ENCODE measurements at places on chromosomes 3 and 15.
A peak's percentile ranks its signal among the peaks of the same experiment; 100 is the strongest.

- DNase-seq, result no peak
These were observed 1035.3 kb upstream of the GBE1 start for GRCh38 chr3:82796765-82797164.

DNA sequence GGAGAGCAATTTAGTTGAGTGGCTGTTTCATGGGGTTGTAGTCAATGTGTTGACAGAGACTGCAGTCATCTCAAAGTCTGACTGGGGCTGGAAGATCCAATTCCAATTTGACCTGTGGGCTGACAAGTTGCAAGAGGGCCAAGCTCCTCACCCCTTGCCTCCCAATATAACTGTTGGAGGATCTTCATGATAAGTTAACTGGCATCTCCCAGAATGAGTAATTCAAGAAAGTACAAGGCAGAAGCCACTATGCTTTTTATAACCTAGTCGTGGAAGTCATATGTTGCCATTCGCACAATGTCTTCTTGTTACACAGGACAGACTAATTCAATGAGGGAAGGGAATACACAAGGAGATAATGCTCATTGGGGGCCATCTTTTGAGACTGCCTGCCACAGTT lies 29.1 kb downstream of the GPR15 start:
- no peak for DNase-seq

DNA sequence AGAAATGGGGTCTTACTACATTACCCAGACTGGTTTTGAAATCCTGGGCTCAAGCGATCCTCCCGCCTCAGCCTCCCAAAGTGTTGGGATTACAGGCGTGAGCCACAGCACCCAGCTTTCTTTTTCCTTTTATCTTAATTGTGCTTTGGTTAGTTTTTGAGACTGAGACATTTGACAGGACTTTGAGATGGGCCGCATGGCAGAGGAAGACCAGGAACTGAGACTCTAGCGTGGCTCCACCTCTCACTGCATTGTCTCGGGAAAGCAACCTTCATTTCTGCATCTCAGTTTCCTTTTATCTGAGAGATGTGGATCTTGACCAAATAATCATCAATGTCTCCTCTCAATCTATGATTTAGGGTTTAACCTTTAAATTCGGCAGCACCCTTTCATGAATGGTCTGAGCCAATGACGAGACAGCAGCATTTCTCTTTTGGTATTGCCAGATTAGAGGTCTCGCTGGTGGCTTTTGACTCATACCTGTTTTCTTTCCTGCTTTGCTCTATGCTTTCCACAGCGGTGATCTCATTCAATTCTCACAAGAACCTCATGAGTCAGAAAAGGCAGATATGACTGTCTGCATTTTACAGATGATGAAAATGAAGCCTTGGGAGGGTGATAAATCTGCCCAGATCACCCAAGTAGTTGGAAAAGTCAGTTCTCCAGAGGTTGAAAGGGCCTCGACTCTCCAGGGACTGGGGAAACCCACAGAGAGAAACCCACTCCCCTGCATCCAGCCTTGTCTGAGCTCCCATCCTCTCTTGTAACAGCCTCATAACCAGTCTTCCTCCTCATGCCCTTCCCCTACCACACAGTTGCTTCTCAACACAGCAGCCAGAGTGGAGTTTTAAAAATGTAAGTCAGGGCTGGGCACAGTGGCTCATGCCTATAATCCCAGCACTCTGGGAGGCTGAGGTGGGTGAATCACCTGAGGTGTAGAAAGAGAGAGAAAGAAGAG lies 84.8 kb upstream of the FOXB1 start:
- peak; percentile 8 for DNase-seq

DNA sequence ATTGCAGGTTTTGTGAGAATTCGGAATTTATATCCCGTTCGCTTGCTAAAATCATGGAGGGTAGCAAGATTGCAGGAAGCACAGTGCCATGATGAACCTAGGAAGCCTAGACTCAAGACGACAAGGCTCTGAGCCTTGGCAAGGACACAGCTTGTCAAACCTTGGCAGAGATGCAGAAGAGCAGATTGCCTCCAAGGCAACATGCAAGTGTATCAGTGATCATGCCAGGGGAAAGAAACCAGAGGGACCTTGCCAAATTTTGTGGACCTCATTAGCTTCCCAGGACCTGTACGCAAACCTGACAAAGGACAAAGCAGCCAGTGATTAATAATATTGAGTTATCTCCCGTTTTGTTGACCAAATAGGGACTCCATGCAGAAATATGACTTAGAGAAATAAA lies 159.7 kb downstream of the GOLIM4 start:
- no peak for DNase-seq

DNA sequence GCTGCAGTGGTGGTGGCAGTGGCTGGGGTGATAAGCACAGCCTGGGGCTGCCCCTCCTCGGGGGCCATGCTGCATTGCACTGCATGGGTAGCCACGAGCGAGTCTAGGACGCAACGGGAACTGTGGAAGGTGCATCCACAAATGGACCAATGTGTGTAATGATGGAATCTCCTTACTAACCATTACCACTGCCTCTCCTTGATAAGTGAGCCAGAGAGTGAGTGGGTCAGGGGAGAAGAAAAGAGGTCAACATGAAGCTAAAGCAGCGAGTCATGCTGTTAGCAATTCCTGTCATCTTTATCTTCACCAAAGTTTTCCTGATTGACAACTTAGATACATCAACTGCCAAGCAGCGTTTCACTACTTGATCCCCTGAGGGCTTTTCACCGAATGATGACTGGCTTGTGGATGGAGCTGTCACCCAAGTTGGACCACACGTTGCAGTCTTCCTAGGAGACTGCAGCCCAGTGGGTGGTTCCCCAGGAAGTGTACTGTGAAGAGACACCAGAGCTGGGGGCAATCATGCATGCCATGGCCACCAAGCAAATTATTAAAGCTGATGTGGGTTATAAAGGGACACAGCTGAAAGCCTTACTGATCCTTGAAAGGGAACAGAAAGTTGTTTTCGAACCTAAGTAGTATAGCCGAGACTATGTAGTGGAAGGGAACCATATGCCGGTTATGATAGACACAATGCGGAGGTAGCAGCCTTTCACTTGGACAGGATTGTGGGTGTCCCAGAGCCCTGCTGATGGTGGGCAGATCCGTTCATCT lies 20.6 kb downstream of the SAMD7 start:
- no peak for DNase-seq

DNA sequence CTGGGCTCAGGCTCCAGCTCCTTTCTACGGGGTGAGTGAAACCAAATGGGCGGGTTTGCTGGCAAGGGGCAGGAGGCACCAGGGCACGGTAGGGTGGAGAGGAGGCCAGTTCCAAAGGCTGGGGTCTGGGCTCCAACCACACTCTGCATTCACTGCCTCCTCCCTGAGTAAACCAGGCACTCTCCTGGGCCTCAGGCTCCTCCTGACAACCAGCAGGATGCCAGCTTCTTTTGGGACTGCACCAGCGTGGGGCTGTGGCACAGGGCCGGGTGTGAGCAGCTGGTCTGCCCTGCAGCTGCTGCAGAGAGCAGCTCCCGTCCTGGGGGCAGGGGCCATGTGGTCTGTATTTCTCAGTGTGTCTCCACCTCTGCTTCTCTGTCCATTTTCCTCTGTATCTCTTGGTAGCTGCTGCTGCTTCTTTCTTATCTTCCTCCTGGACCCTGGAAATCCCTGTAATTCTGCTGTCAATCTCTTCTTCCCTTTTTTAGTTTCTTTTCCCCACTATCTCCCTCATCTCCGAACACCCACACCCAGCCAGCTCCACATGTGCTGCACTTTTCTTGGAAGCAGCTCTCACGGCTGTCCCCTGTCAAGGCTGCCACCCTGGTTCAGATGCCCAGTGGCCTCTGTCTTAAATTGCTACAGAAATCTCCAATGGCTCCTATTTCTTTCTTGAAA lies 54.9 kb upstream of the TBC1D21 start:
- DNase-seq, result peak; percentile 42

DNA sequence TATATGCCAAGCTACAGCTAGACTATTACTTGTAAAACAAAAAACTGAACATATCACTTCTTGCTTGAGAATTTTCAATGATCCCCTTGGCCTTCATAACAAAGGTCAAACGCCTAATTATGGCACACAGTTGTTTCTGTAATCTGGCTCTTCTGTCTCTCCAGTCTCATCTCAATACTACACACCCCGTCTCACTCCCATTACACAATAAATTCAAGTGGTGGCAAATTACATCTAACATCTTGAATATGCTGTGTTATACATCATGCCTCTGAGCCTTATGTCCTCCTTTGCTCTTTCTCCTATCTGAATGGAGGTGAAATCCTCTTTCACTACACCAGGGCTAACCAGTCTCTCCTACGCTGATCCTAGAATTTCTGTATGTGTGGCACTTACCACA lies 140.4 kb downstream of the TBL1XR1 start:
- no peak for DNase-seq

DNA sequence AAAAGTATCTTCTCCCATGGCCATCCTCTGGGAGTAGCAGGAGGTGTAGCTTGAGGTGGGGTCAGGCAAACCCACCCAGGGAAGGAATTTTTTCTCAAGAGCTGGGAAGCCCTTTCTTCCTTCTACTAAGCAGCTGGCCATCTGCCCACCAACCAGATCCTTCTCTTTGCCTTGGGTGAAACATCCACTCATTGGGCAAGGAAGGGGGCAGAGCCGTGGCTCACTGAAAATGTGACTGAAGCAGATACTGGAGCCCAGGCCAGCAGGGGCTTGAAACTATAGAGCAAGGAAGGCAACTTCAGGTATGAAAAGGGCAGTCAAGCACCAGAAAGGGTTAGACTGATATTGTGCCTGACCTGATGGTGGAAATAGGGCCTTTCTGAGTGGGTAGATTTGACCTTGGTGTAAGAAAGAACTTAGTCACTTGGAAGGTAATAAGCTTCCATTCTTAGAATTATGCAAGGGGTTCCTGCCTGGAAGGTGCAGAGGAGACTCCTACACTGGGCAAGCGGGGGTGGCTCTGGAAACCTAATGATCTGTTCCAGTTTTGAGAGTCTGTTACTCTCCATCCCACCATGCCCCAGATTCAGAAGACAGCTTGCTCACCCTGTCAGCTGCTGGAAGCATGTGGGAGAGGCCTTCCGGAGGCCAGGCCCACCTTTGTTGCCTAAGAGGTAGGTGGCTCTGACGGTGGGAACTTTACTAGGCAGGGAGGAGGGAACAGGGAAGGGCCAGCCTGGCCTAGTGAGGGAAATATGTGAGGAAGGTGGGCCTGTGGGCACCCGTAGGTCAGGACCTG lies 22.0 kb upstream of the PLA2G4E start:
- no peak for DNase-seq

DNA sequence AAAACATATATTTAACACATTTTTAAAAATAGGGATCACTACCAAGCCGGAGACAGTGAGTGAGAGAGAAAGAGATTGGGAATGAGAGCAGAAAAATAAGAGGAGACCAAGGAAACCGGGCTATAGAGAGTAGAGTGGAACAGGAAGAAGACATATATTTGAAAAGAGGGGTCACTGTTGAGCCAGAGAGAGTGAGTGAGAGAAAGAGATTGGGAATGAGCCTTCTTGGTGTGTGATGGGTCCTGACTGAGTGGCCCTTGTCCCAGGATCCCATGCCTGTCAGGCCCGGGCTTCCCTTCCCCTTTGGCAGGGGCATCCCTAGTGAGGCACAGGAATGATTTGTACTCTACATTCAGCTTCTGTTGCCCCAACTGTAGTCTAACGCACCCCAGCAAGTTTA lies 646.6 kb downstream of the NTRK3 start:
- DNase-seq, result peak; percentile 19

- peak; percentile 61 for DNase-seq
These were observed 75.2 kb downstream of the APBA2 start for GRCh38 chr15:28960979-28961378.

DNA sequence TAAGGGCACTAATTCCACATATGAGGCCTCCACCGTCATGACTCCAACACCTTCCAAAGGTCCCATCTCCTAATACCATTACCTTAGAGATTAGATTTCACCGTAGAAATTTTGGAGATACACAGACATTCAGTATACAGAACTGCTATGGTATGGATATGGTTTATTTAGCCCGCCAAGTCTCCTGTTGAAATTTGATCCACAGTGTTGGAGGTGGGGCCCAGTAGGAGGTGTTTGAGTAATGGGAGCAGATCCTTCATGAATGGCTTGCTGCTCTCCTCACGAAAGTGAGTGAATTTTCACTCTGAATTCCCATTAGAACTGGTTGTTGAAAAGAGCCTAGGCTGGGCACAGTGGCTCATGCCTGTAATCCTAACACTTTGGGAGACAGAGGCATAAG lies 7.4 kb downstream of the MKRN3 start:
- no peak for DNase-seq

DNA sequence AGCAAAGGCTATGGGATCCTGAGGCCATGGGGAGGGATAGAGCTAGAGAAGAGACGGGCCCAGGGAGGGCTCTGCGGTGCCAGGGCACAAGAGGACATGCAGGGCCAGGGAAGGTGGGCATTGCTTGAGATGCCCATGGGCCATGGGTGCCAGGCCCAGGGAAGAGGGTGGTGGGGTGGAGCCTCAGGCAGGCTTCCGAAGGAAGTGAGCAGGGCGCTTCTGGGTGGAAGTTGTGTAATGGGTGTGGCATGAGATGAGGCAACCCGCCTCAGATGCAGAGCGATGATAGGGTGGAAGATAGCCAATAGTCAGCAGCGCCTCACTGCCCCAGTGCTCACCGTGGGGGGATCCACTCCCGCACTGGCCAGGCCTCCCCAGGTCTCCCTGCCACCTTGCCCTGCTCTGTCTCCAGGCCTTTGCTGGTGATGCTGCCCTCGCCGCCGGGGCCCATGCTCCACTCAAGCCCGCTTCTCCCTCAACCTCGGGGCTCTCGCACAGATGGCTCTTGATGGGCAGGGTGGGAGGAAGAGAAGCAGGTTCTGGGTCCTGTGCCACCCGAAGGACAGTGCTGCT lies 51.4 kb downstream of the DNAJB8 start:
- no peak for DNase-seq

DNA sequence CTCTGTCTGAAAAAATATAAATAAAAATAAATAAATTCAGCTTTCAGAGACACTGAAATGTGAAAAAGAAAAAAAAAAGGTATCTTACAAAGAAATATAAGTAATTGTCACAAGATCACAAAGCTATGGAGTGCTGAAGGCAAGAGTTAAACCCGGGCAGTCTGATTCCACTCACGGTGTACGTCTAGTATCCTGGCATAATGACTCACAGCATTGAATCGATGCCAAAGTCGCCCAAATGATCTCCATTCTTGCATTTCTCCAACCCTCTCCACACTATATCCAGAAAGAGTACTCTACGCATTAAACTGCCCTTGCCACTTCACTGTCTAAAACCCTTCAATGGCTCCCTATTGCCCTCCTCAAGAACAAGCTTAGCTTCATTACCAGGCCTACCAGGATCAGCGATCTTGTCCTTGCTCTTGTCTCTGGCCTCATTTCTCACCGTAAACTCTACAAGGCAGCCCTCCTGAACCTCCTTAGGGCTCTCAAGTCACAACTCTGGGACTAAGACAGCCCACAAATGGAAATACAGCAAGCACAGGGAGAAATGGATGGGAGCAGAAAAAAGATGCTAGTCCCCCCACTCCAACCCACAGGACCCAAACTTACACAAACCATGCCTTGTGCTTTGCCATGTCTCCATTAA lies 7.7 kb downstream of the SUCLG2 start:
- no peak for DNase-seq

GRCh38 chr3:9246189-9246588 lies 3.3 kb downstream of the SRGAP3 start:
- DNase-seq, result no peak
